ENCODE measurements at places on chromosomes 16 and 17.

DNA sequence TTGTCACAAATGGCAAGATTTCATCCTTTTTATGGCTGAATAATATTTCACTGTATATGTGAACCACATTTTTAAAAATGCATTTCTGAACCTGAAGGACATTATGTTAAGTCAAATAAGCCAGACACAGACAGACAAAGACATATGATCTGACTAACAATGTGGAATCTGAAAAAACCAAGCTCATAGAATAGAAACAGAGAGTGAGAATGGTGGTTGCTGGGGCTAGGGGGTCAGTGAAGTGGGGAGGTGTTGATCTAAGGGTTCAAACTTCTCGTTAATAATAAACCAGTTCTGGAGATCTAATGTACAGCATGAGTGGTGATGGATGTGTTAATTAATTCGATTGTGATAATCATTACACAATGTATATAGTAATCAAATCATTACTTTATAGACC is 475.1 kb downstream of the WWOX start:
- no peaks in the 10 kb centered on the region for H3K27me3 ChIP-seq
- no peak overlapping the region for H3K27ac ChIP-seq
- no peaks in the 10 kb centered on the region for H3K36me3 ChIP-seq
- no peaks in the 10 kb centered on the region for H3K4me1 ChIP-seq
- no peak overlapping the region for H3K4me3 ChIP-seq

GRCh38 chr17:44610871-44611270 is 45.4 kb upstream of the MEIOC start:
- H3K27me3 ChIP-seq: no peaks in the 10 kb centered on the region
- no peak overlapping the region for H3K27ac ChIP-seq
- no peaks in the 10 kb centered on the region for H3K36me3 ChIP-seq
- DNase-seq: no peak
- H3K4me1 ChIP-seq: no peaks in the 10 kb centered on the region
- no peak overlapping the region for H3K4me3 ChIP-seq

- no peaks in the 10 kb centered on the region for H3K4me1 ChIP-seq
- H3K27ac ChIP-seq: no peak overlapping the region
- DNase-seq: no peak
- no peak overlapping the region for H3K4me3 ChIP-seq
Observed at GRCh38 chr16:27517664-27518063, 32.0 kb downstream of the GTF3C1 start.

- no peaks in the 10 kb centered on the region for H3K36me3 ChIP-seq
- no peaks in the 10 kb centered on the region for H3K27me3 ChIP-seq
- H3K27ac ChIP-seq: no peak overlapping the region
- H3K4me3 ChIP-seq: no peak overlapping the region
Observed at GRCh38 chr17:33492731-33493265, 199.7 kb upstream of the ASIC2 start.

- H3K27ac ChIP-seq: no peak overlapping the region
- H3K36me3 ChIP-seq: no peaks in the 10 kb centered on the region
- DNase-seq: no peak
- no peak overlapping the region for H3K4me3 ChIP-seq
- H3K27me3 ChIP-seq: no peaks in the 10 kb centered on the region
Observed at GRCh38 chr17:53736516-53737240, 86.0 kb upstream of the KIF2B start.

GRCh38 chr17:61323909-61324868 is 75.5 kb upstream of the TBX2 start:
- H3K4me3 ChIP-seq: no peak overlapping the region
- DNase-seq: no peak
- peak overlapping the region; percentile 50 for H3K27ac ChIP-seq
- H3K4me1 ChIP-seq: no peaks in the 10 kb centered on the region
- no peaks in the 10 kb centered on the region for H3K27me3 ChIP-seq

- peaks cover 11% of the 10 kb centered on the region for H3K4me1 ChIP-seq
- no peak overlapping the region for H3K27ac ChIP-seq
- DNase-seq: no peak
Observed at GRCh38 chr16:21654881-21655280, 2.5 kb upstream of the IGSF6 start.
